Thoracic aorta (tissue), 2 donors: ENCODE measurements at places on chromosomes 2 and 18.

DNA sequence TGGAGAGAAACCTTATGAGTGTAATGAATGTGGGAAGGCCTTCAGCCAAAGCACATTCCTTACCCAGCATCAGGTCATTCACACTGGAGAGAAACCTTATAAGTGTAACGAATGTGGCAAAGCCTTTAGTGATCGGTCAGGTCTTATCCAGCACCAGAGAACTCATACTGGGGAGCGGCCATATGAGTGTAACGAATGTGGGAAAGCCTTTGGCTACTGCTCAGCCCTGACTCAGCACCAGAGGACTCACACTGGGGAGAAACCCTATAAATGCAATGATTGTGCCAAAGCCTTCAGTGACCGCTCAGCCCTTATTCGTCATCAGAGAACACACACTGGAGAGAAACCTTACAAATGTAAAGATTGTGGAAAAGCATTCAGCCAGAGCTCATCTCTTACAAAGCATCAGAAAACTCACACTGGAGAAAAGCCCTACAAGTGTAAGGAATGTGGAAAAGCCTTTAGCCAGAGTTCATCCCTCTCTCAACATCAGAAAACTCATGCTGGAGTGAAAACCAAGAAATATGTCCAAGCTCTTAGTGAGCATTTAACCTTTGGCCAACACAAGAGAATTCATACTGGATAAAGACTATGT is 7.8 kb downstream of the ZNF892 start:
- DNase-seq: no peak

DNA sequence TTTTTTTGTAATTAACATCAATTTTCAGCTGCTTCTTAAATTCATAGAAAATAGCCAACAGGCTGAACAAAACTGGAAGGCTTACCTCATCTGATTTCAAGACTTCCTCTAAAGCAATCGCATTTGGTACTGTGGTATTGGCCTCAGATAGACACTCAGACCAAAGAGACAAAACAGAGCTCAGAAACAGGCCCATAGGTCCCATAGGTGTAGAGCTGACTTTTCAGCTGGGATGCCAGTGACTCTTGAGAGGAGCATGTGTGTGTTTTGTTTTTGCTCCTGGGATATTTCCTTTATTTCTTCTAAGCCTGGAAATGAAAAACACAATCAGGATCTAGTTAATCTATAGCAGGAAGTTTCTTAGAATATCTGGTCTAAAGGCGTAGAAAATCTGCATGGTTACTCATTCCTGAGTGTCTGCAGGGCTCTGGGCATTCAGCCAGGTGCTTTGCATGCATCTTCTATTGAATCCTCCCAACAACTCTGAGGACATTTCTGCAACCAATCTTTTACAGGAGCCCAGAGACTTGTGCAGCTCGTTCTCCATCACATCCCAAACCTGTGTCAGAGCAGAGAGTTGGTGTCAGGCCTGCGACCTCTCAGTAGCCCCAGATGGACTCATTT is 190.8 kb downstream of the RTP5 start:
- DNase-seq: no peak

GRCh38 chr2:17495590-17495989 is 22.6 kb downstream of the RAD51AP2 start:
- no peak for DNase-seq

DNA sequence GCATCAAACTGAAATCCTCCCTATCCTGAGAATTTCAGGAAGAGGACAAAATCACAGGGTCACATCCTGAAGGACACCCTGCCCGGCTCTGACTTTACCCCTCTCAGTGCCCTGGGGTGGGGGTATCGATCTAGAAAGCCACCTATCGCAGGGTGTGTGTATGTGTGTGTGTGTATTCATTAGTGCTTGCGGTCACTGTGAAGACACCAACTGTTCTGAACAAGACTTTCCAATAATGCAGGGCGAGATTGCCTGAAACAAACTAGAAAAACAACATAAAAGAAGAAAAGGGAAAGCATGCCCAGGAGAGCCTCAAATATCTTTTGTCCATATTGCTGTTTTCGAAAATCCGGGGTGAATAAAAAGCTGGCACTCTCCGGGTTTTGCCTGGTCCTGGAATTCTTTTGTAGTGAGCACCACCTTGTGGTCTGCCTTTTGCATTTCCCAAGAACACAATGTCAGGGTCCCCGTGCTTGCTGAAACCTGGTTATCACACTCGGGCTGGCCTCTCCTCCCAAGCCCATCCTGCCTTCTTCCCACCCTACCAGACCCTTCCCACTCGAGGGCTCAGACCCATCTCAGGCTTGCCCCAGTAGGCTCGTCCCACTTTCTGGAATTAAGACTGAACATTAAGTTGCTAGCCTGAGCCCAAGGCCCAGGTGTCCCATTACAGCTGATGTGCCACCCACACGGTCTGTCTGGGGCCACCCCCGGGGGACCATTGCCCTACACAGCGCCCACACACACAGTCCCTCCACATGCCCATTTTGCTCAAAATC is 25.0 kb upstream of the COPS8 start:
- peak; percentile 27 for DNase-seq

DNA sequence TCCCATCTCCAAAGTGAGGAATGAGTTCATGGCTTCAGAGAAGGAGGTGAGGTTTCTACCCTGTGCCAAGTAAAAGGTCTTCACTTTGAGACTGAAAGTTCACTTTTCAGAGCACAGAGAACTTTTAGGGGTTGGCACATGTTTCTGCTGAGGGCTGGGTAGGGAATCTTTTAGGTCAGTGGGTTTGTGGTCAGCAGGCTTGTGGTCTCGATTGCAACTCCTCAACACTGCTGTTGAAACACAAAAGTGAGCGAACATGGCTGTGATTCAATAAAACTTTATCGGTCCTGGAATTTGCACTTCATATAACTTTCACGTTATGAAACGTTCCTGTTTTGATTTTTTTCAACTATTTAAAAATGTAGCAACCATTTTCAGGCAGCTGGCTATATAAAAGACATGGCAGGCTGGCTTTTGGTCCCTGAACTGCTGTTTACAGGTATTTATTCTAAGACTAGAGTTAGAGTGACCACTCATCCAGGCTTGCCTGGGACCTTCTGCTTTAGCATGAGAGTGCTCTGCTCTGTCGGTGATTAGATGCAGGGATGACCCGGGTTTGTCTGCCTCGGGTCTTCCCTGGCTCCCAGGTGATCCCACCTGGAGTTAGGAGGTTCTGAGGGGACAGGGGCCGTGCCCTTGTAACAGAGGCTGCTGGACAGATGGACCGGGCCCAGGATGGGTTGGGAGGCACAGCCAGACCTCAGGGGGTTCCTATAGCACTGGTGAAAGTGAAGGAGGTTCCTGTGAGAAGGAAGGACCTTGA is 62.7 kb upstream of the TAF1B start:
- DNase-seq: no peak

GRCh38 chr18:48032876-48033789 is 102.7 kb upstream of the SMAD2 start:
- DNase-seq: no peak

GRCh38 chr2:214575465-214575864 is 164.6 kb downstream of the VWC2L start:
- no peak for DNase-seq

DNA sequence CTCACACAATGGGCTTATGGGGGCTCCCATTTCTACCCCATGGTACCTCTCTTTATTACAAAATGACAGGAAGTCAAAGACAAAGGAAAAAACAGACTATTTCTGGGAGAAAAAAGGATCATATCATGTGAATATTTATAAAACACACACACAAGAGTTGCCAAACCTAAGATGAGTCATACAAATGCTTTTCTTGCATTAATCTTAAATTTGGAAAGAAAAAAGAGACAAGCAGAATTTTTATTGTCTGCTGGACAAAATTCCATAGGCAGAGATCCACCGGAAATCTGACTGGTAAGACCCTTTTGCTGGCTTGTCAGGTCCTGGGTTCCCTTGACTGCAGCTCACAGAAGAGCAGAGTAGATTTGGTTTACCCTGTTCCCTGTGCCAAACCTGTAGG is 1732.3 kb upstream of the PIK3C3 start:
- no peak for DNase-seq

DNA sequence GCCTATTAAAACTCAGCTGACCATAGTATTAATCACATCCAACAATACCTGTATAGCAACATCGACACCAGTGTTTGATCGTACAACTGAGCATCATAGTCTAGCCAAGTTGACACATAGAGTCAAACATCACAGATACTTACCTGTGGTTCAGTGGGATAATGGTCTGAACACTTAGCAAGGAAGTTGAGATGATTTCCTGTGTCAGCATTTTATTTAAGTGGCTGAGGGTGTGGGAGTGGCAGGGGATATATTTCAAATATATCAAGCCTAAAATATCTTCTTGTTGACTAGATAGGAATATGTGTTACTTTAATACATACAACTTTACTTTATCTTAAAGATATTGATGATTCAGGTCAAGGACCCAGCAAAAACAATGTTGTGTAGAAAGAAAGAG is 1038.6 kb downstream of the TSN start:
- no peak for DNase-seq

- no peak for DNase-seq
Measured at GRCh38 chr2:69062307-69062962, 49.5 kb downstream of the ANTXR1 start.
